Right ventricle myocardium superior (tissue), 1 donor: ENCODE measurements at places on chromosomes 11 and 22.

DNA sequence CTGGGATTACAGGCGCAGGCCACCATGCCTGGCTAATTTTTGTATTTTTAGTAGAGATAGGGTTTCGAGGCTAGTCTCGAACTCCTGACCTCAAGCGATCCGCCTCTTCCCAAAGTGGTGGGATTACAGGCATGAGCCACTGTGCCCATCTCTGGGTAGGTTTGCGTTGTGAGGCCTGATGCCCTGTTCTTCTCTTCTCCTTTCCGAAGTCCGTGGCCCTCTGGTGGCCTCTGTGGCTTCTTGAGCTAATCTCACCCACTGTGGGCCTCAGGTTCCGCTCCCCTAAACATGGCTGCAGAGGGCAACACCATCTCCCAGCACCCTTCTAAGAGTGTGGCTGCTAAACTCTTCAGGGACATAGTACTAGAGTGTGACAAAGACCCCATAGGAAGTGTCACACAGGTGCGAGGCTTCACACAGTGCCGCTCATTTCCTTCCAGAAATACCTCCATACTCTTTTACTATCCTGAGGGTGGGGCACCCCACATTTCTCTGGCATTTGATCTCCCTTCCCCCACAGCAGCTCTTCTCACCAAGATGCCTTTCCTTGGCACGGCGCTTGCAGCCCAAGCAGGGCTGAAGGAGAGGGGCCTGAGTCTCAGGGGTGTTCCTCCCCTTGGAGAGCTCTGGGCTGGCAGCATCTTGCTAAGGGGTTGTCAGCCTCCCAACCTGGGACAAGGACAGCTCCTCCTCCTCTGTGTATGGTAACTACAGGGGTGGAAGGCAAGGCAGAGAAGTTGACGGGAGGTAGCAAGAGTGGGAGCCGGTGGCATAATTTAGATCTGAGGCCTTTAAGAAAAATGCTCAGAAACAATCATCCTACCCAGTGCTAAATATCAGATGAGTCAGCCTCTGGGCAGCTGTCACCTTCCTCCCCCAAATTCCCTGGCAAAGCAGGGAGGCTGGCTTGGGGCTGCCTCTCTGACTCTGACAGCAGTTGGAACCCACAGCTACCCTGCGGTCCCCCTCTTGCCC lies 6.1 kb downstream of the THY1 start:
- no peak for DNase-seq

GRCh38 chr22:49853981-49854831 lies 562 bp downstream of the ZBED4 start:
- DNase-seq: no peak

GRCh38 chr11:44941259-44942021 lies 9.2 kb downstream of the TP53I11 start:
- no peak for DNase-seq

GRCh38 chr11:59207988-59208451 lies 4.7 kb downstream of the MPEG1 start:
- peak; percentile 40 for DNase-seq

DNA sequence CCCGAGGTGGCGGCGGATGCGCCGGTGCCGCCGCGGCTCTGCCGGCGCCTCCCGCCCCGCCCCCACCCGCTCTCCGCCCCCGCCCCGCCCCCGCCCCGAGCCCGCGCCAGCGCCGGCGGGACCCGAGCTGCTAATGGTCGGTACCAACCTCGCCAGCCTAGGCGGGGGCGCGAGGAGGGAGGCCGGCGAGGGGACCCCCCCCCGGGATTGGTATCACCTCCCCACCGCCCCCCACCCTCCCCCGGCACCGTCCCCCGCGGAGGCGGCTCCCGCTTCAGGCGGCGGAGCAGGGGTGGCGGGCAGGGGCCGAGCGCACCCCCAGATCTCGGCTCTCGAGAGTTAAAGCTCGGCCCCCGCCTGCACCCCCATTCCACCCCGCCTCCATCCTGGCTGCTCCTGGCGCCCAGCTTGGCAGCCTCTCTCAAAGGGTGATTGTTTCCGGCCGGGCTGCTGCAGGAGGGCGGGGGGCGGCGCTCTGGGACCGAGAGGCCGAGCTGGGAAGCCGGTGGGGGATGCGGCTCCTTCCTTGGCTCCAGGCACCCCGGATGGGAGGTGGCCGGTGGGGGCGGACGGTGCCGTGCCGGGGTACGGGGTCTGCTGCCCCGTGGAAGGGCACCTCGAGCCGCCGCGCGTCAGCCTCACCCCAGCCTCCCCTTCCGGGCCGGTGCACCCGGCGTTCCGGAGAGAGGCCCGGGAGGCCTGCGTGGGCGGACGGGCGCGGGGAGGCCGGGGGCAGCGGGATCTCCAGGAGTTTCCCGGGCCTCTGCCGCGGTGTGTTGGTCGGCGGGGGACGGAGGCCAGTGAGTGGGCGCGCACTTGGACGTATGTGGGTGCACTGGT lies at the start of gene B3GAT1:
Gene B3GAT1, minus strand, starts transcription at position 40 of the 840 bp plus-strand sequence. CDS start 24,583 bp downstream, outside the sequence.
- DNase-seq: no peak

DNA sequence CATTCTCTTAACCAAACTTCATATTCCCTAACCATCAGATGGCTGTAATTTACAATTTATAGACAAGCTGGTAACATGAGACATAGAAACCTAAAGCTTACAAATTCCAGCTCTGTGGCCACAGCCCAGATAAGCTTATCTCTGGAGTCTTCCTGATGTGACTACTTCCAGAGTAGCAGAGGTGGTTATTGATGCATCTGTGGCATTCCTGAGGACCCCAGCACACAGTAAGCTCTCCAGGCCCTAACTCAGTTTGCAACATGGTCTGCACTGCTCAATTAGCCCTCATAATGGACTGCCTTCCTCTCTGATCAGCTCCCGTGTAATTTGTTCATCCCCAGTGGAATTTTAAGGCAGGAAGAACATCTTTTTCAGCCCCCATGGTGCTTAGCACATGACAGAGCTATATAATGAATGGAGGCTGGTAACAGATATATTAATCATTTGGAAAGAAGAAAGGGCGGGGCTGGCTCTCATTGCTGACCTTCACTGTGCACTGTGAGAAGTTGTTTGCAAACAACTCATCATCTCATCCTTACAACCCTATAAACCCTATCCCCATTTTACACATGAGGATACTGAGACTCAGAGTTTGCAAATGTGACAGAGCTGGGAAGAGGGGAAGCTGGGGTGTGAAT lies 30.1 kb upstream of the KCNJ11 start:
- DNase-seq: no peak

GRCh38 chr11:115463606-115464005 lies 40.6 kb downstream of the CADM1 start:
- no peak for DNase-seq

GRCh38 chr22:35449829-35450689 lies 50.1 kb downstream of the MCM5 start:
- no peak for DNase-seq
